ENCODE measurements at places on chromosomes 2 and 18. TPM values are rescaled to one million over a fixed set of nuclear protein-coding genes. Genes with fewer than 3 reads are reported as not detected.

Gene CD8A
- total RNA-seq, result not detected

Gene RBM44
- total RNA-seq, result 1.7 TPM

Gene COL4A3
- total RNA-seq, result 0.29 TPM

Gene FEV
- not detected for total RNA-seq

Gene SS18
- total RNA-seq, result 120 TPM

Gene IL1RL2
- total RNA-seq, result 0.39 TPM

Gene YPEL5
- total RNA-seq, result 64.4 TPM

Gene PAX3
- total RNA-seq, result 35.4 TPM

Gene LCT
- not detected for total RNA-seq

Gene INPP5D
- 0.24 TPM for total RNA-seq

Gene TTR
- total RNA-seq, result not detected

Gene RNU2-63P
- not detected for total RNA-seq

Gene SGPP2
- total RNA-seq, result 0.10 TPM

Gene UGT1A3
- total RNA-seq, result not detected

Gene AAK1
- total RNA-seq, result 44.0 TPM

Gene FLACC1
- total RNA-seq, result 1.3 TPM

Data from RPMI7951 (cell line).